Muscle of back (tissue), 13 donors: ENCODE measurements at places on chromosomes 13 and 19.

DNA sequence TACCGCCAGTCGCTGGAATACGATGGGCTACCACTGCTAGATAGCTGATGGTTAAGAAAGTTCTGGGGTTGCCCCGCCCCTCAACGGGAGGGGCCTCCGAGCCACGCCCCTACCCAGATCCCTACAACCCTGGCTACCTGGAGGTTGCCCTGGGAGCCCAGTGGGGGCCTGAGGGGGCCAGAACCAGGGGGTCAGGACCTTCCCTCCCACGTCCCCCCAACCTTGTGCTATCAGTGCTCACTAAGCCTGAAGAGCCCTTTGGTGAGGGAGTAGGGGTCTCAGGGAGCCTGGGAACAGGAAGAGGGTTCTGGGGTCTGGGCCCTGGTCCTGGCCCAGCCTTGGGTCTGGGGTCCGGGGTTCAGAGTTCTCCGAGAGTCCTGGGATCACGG lies 8.9 kb downstream of the OCEL1 start:
- no peak for DNase-seq

DNA sequence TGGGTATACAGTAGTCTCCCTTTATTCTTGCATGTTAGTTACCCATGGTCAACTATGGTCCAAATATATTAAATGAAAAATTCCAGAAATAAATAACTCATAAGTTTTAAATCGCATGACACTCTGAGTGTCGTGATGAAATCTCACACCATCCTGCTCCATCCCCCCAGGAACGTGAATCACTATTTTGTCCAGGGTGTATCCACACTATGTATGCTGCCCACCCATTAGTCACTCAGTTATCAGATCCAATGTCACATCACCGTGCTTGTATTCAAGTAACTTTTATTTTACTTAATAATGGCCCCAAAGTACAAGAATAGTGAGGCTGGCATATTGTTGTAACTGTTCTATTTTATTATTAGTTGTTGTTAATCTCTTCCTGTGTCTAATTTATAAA lies 115.8 kb upstream of the SERP2 start:
- DNase-seq: no peak

- DNase-seq: no peak
These were observed 2.4 kb downstream of the LIN7B start for GRCh38 chr19:49116544-49116943.

DNA sequence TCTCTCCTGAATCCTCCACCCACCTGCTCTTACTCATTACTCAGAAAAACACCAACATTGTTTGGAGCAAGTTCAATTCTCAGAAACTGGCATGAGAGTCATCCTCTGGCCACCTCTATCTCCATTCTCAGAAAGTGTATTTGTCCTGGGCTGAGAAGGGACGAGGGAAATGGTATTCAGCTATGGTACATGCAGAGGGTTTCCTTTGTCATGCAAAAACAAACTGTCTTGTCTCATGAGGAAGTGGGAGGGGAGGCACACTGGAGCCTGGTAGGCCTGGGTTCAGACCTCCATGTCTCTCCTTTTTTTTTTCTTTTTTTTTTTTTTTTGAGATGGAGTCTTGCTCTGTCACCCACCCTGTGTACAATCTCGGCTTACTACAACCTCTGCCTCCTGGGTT lies 31.9 kb upstream of the LILRA2 start:
- no peak for DNase-seq

- no peak for DNase-seq
These were observed at the start of gene PPP1R12C for GRCh38 chr19:55116859-55117662. Gene PPP1R12C (minus strand): TSS chr19:55117637. CDS start chr19:55117543, 94 bp downstream.

- peak; percentile 30 for DNase-seq
These were observed 12.5 kb downstream of the UBXN6 start for GRCh38 chr19:4444765-4445741.

GRCh38 chr13:47665043-47665442 lies 336.0 kb downstream of the SUCLA2 start:
- no peak for DNase-seq

DNA sequence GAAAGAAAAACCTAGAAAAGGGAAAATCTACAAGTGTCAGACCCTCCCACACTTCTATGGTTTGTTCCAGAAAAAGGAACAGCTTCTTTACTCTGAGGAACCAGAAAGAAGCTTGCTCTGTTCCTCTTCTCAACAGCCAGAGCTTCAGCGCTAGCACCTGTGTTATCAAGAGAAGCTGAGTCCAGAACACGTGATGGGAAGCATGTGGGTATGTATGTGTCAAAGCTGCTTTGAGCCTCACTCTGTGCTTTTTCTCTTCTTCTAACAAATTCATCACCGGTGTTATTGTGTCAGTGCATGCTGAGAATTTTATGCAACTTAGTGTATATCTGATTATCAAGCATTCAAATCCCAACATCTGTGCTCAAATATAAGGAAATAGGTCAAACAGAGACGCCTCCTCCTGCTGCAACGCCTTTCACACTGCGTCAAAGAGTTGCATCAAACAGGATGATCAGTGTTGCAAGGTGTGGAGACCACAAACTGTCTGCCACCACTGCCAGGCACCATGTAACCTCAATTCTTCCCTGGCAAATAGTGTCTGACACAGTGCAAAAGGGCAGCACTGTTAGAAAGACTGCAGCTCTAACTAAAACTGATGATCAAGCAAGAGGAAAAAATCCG lies 83.9 kb downstream of the LRRC63 start:
- peak; percentile 52 for DNase-seq

- no peak for DNase-seq
These were observed 372.4 kb downstream of the SUCLA2 start for GRCh38 chr13:47628666-47629065.

- DNase-seq: no peak
These were observed 69.2 kb upstream of the KCTD15 start for GRCh38 chr19:33727331-33727998.

DNA sequence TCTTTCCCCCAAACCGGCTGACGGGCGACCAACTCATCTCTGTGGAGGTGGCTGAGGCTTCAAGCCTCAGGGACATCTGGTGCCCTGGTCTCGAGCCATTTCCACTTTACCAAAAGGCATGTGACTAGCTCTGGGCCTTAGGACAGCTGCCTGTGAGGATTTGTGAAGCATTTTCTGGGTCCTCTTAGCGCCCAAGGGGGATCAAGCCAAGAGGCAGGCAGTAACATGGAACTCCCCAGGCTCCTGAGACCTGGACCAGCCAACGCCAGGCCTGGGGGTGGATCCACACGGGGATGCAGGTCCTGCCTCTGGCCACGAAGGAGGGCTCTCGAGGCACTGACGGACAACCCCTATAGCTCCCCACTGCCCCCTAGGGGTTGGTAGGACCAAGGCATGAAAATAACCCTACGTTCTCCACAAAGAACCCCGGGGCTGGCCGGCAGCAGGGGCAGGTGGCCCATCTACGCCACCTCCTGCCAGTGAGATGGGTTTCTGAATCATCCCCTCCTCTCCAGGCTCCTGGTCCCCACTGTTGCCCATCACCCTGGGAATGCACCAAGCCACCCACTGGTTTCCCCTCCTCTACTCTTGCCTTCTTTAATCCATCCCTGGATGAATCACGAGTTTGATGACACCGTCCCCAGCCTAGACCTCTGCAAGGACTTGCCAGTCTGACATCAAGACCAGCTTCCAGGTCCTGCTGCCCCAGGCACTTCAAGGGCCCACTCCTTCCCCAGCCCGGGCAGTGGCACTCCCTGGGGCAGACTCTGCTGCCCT lies 7.0 kb upstream of the MYDGF start:
- DNase-seq: no peak

GRCh38 chr13:33612641-33613638 lies 205.0 kb upstream of the RFC3 start:
- DNase-seq: no peak

- DNase-seq: no peak
These were observed 16.9 kb downstream of the MED26 start for GRCh38 chr19:16611121-16611520.

DNA sequence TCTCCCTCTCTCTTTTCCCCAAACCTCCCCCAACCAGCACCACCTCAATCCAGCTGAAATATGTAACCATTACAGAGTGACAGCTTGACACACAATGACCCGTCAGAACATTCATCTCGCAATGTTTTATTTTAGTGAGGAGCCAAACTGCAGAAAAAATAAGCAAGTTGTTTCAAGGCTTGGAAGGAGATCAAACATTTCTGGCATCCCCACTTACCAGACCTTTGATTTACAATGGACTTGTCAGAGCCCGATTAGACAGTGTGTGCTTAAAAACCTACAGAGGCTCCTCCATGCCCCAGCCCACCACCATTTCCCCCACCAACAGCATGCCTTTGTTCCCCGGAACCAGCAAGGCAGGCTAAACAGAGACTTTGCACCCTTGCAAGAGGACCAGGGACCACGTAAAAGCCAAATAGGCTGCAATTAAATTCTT lies 382.8 kb upstream of the ZNF507 start:
- DNase-seq: no peak

GRCh38 chr19:33872445-33873320 lies 76.0 kb downstream of the KCTD15 start:
- no peak for DNase-seq

DNA sequence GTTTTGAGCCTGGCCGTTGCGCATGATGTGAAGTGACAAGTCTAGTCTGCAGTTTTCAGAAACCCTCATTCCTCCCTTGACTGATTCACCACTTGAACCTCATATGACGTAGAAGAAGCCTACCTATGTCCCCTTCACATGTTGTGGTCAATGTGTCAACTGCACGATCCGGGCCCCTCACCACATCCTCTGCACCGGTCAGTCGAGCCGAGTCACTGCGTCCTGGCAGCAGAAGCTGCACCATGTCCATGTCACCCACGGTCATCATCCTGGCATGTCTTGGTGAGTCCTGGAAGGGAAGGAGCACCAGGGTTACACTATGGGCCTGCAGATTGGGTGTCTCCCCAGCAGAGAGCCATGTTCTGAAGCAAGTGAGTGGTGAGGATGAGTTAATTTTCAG lies at the start of gene KIR2DL4:
Gene KIR2DL4 (plus strand): TSS at position 201 of the 400 bp plus-strand sequence. CDS start 42 bp downstream, at position 243.
- DNase-seq: no peak

DNA sequence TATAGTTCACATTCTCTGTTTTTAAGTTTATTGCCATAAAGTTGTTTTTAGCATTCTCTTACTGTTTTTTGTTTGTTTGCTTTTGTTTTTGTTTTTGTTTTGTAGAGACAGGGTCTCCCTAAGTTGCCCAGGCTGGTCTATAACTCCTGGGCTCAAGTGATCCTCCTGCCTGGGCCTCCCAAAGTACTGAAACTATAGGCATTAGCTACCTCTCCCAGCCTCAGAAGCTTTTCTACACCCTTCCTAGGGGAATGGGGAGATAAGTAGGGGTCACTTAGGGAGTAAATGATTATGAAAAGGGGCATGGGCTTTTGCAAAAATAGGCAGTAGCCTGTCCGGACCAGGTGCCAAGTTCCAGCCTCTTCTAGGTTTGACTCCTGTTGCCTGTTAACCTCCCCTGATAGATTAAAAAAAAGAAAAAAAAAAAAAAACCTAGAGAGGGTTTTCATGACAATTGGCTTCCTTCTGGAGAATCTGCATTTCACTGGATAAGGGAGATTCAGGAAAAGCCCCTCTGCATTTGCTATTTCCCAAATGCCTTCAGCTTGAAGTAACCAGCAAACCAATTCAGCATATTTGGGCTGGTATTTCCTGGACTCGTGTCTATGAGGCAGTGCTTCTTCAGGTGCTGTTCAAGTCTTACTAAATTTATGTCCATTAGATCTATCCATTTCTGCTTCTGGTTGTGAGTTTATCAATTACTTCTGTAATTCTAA lies 216.8 kb downstream of the TM9SF2 start:
- DNase-seq: no peak

DNA sequence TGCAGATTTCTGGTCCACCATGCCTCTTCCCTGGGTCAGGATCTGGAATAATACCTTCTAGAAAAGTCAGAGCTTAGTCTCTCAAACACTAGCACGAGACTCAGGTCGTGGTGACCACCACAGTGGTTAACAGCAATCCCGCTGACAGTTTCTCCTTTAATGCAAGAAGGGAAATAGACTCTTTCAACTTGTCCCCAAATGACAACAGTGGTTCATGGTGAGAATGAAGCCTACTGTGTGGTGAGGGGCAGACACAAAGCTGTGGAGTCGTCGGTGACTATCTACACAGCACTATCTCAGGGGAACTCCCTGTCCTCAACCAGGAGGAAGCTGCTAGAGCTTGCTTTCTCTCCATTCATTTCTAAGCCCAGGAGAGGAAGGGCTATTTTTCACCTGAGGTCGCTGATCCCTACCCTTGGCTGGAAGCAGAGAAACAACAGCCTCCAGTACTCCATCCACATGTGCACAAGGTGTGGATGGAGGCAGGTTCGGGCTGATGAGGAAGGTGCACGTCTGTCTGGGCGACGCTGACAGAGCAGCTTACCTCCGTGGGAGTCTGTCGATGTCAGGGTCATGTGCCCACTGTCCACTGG lies 72.4 kb downstream of the STK24 start:
- DNase-seq: no peak

DNA sequence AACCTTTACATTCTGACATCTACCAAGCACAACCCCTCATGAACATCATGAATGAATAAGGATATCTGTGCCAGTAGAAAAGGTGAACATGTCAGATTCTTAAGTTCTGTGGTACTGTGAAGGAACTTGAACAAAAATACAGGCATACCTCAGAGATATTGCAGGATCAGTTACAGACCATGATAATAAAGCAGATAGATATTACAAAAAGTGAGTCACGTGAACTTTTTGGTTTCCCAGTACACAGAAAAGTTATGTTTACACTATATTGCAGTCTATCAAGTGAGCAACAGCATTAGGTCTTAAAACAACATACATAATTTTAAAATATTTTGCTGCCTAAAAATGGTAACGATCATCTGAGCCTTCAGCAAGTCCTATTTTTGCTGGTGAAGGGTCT lies 101.2 kb downstream of the DIAPH3 start:
- no peak for DNase-seq

- DNase-seq: no peak
These were observed 76.2 kb downstream of the COL4A1 start for GRCh38 chr13:110230661-110231347.

DNA sequence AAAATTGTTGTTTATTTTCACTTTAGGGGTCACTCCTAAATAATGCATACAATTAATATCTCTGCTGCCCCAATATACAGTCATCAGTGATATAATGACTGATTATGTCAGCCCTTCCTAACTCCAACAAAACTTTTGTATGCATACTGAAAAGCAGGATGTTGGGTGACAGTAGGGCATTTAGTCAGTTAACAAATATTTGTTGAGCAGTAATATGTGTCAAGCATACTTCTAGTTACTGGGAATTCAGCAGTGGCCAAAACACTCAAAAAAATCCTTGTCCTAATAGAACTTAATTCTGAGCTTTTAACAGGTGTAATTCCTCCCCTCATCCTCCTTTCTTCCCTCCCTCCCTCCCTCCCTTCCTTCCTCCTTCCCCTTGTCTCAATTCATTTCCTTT lies 560.7 kb upstream of the KLHL1 start:
- no peak for DNase-seq

DNA sequence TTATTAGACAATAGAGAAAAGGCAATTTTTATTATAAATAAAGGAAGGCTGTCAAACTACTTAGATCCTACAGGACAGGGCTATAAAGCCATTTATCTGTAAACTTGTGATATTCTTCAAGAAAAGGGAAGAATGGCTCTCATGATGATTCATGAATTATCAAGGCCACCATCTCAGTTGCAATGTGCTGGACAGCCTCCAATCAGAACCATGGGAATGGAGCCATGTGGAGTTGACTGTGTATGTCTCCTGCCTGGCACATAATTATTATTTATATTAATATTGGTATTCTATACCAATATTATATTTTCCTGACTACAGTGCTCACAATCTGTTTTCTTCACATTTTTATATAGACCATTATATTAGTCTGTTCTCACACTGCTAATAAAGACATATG lies 560.5 kb upstream of the MIR17HG start:
- no peak for DNase-seq
